ENCODE measurements at places on chromosomes 3 and 15.

DNA sequence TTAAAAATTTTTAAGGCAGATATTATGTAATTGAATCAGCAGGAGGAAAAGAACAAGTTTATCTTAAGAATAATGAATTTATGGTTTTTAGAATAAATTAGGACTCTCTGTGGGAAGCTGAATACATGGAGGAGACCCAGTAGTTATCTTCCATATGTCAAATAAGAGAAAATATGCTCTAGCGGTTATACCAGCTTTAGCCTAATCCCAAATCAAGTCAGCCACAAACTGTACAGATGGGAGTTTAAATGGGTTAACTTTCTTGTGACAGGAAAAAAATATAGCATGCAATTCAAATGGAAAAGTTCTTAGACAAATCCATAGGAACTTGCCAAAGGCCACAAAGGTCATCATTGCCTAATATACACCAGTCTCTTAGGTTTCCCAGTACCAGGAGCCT lies 84.3 kb downstream of the TTBK2 start:
- H3K4me1 ChIP-seq: no peaks in the 10 kb centered on the region
- DNase-seq: no peak
- peaks cover 5% of the 10 kb centered on the region for H3K36me3 ChIP-seq
- H3K27me3 ChIP-seq: no peaks in the 10 kb centered on the region

- H3K4me1 ChIP-seq: no peaks in the 10 kb centered on the region
- H3K4me3 ChIP-seq: no peak overlapping the region
- peak; percentile 72 for DNase-seq
- H3K36me3 ChIP-seq: peaks cover 56% of the 10 kb centered on the region
- no peaks in the 10 kb centered on the region for H3K27me3 ChIP-seq
Observed at GRCh38 chr15:101641129-101641764, 10.9 kb downstream of the TM2D3 start.

- H3K27me3 ChIP-seq: no peaks in the 10 kb centered on the region
- H3K4me1 ChIP-seq: no peaks in the 10 kb centered on the region
- DNase-seq: no peak
- no peak overlapping the region for H3K4me3 ChIP-seq
- H3K27ac ChIP-seq: no peak overlapping the region
- no peaks in the 10 kb centered on the region for H3K36me3 ChIP-seq
Observed at GRCh38 chr3:40201770-40202169, 107.7 kb upstream of the EIF1B start.

- peak overlapping the region; percentile 80 for H3K27ac ChIP-seq
- H3K27me3 ChIP-seq: no peaks in the 10 kb centered on the region
Observed at GRCh38 chr15:52481915-52482314, 46.8 kb downstream of the MYO5A start.

- no peak for DNase-seq
- H3K4me1 ChIP-seq: peaks cover 3% of the 10 kb centered on the region
- H3K27me3 ChIP-seq: no peaks in the 10 kb centered on the region
- no peaks in the 10 kb centered on the region for H3K36me3 ChIP-seq
- no peak overlapping the region for H3K4me3 ChIP-seq
- H3K27ac ChIP-seq: no peak overlapping the region
Observed at GRCh38 chr15:101022306-101022705, 103.1 kb downstream of the LRRK1 start.
